ENCODE measurements at places on chromosomes 7 and 10.
A peak's percentile ranks its signal among the peaks of the same experiment; 100 is the strongest.

GRCh38 chr10:43196131-43196980, 58.1 kb downstream of the CSGALNACT2 start:
- no peak for DNase-seq

GRCh38 chr10:78044699-78045098, 11.0 kb downstream of the RPS24 start:
- no peak for DNase-seq

DNA sequence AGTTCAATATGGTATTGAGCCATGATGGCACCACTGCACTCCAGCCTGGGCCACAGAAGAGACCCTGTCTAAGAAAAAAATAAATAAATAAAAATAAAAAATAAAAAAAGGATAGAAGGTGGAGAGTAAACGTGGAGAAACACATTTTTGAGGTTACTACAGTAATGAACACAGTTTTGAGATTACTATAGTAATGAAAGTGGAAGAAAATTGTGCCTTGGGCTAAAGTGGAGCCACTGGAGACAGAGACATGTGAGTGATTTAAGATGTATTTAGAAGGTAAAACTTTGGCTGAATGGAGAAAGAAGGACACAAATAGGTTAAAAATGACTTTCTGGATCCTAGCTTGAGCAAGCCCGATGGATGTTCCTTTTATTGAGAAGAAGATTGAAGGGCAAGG, 76.8 kb downstream of the HGF start:
- no peak for DNase-seq

- DNase-seq: no peak
Observed at GRCh38 chr7:12570168-12570533, 369 bp upstream of the SCIN start.

GRCh38 chr10:91340613-91341362, 69.4 kb upstream of the HECTD2 start:
- DNase-seq: peak; percentile 94

DNA sequence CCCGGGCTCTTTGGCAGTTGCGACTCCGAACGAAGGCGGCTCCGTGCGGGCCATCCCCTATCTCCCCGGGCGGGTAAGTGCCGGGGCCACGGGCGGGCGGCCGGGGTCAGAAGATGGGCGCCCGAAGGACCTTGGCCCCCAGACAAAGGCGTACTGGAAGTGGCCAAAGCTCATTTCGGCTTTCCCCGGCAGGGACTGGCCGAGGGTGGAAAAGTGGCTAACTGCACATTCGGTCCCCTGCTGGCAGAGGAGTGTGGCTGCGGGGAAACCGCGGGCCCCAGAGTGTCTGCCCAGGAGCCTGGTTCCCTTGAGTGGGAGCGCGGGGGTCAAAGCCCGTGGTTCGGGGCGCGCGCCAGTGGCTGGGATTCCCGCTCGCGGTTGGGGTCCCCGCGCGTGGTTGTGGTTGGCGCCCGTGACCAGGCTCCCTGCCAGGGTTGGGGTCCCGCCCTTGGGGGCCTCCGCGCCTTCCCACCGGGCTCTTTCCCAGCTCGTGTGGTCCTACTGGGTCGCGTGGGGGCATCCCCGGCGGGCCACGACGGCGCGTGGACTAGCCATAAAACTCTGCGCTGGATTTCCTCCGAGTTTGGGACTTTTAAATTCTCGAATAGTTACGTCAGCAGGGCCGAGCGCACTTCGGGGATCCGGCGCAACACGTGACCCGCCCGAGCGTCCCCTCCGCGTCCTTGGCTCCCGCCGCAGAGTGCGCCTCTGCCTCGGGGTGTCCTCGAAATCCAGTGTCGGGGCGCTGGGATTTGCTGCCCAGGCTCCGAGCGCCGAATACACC, 124.4 kb downstream of the TACC2 start:
- peak; percentile 68 for DNase-seq

Data from fibroblast of skin of right quadriceps (primary cell).